ENCODE measurements at places on chromosomes 11 and 22. TPM values are rescaled to one million over a fixed set of nuclear protein-coding genes. Genes with fewer than 3 reads are reported as not detected.

DNA sequence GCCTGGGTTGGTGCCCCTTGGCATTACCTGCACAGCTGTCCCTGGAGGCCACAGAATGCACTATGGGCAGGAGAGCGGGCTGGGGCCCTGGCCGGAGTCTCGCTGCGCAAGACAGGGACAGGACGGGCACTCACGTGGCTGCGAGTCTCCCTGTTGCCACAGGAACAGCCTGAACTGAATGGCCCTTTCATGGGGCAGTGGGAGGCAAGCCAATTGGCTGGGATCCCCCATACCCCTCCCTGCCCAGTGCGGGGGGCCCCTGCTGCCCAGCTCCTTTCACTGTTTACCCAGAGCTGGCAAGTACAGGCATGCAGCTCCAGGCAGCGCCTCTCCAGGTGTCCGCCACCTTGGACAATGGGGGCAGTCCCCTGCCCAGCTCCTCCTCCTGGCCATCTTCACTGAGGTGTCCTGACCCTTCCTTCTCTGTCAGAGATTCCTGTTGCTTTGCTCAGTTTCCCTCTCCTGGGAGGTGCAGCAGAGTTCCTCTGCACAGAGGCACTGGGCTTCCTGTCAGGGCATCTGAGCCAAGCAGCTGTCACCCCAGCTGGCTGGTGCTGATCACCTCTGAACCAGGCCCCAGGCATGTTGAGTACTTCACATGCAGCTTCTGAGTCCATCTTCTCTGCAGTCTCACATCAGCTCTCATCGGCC, 5.2 kb downstream of the USP2 start:
- no peak overlapping the region for H3K27ac ChIP-seq
- peak; percentile 70 for DNase-seq
- H3K4me1 ChIP-seq: peaks cover 71% of the 10 kb centered on the region
- no peak overlapping the region for H3K4me3 ChIP-seq

TREH gene
- not detected for total RNA-seq

CABP4 gene
- total RNA-seq: not detected

GRCh38 chr11:71150859-71151258, 101.5 kb downstream of the SHANK2 start:
- no peak for DNase-seq
- peaks cover 11% of the 10 kb centered on the region for H3K27me3 ChIP-seq
- no peak overlapping the region for H3K27ac ChIP-seq
- no peak overlapping the region for H3K4me3 ChIP-seq
- H3K4me1 ChIP-seq: no peaks in the 10 kb centered on the region

FAM227A gene
- total RNA-seq: 32.7 TPM

- no peaks in the 10 kb centered on the region for H3K4me1 ChIP-seq
- no peaks in the 10 kb centered on the region for H3K27me3 ChIP-seq
- no peak overlapping the region for H3K4me3 ChIP-seq
Measured at GRCh38 chr11:68146010-68146540, 24.9 kb upstream of the CHKA start.

GRCh38 chr11:75326439-75326810, 25.0 kb downstream of the ARRB1 start:
- H3K27ac ChIP-seq: no peak overlapping the region
- H3K4me1 ChIP-seq: peaks cover 11% of the 10 kb centered on the region
- no peak overlapping the region for H3K4me3 ChIP-seq

DNA sequence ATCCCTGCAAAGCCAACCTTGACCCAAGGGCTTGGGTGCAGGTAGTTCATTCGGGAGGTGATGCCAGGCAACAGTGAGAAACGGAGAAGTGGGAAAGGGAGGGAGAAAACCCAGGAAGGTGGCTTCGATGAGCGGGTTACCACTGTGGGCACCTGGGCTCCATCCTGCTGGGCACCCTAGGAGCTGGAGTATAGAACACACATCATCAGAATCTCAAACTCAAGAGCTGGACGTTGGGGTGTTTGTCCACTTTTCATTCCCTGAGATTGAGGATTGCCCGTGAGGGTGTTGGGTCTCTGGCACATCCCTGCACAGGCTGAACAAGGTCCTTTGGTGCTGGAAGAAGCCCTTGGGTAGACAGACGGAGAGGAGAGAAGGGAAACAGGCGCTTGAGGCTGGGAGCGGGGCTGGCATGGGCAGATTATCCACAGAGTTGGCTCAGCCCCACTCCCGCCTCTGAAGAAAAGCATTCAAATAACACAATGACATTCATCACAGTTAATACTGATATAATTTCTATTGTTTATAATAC, 70.4 kb downstream of the LRRC32 start:
- no peak overlapping the region for H3K4me3 ChIP-seq
- H3K27me3 ChIP-seq: no peaks in the 10 kb centered on the region
- H3K27ac ChIP-seq: no peak overlapping the region
- no peak for DNase-seq
- peaks cover 8% of the 10 kb centered on the region for H3K4me1 ChIP-seq
- H3K36me3 ChIP-seq: no peaks in the 10 kb centered on the region

- H3K27ac ChIP-seq: no peak overlapping the region
- no peaks in the 10 kb centered on the region for H3K4me1 ChIP-seq
- H3K27me3 ChIP-seq: no peaks in the 10 kb centered on the region
- no peaks in the 10 kb centered on the region for H3K36me3 ChIP-seq
Measured at GRCh38 chr22:25780673-25781072, 38.7 kb downstream of the MYO18B start.

GRCh38 chr11:110450246-110450645, 20.5 kb downstream of the FDX1 start:
- H3K27me3 ChIP-seq: no peaks in the 10 kb centered on the region
- no peak overlapping the region for H3K27ac ChIP-seq
- H3K4me1 ChIP-seq: no peaks in the 10 kb centered on the region
- DNase-seq: no peak

- no peak overlapping the region for H3K27ac ChIP-seq
- H3K36me3 ChIP-seq: no peaks in the 10 kb centered on the region
- H3K27me3 ChIP-seq: no peaks in the 10 kb centered on the region
- peaks cover 10% of the 10 kb centered on the region for H3K4me1 ChIP-seq
- no peak overlapping the region for H3K4me3 ChIP-seq
Measured at GRCh38 chr11:19786644-19787043, 74.0 kb downstream of the NAV2 start.

GRCh38 chr11:131947511-131947910, 577.1 kb downstream of the NTM start:
- no peaks in the 10 kb centered on the region for H3K4me1 ChIP-seq
- no peaks in the 10 kb centered on the region for H3K27me3 ChIP-seq
- H3K4me3 ChIP-seq: no peak overlapping the region
- H3K36me3 ChIP-seq: no peaks in the 10 kb centered on the region

GRCh38 chr11:44671234-44671633, 55.5 kb upstream of the TSPAN18 start:
- no peak for DNase-seq
- no peaks in the 10 kb centered on the region for H3K36me3 ChIP-seq
- H3K4me3 ChIP-seq: no peak overlapping the region
- H3K4me1 ChIP-seq: no peaks in the 10 kb centered on the region

DNA sequence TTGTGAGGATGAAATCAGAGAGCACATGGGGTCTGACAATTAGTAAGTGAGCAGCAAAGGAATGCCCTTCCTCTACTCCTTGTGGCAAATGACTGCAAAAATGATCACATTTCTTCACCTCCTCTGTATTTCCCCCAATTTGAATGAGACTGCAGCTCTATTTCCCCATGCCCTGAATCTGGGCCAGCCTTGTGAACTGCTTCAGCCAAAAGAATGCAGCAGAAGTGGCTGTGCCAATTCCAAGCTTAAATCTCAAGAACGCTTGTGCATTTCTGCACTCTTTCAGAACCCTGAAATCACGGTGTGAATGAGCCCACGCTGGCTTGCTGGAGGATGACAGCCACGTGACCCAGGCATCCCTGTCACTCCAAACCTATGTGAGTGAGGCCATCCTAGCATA, 9.9 kb downstream of the SLC43A3 start:
- H3K4me3 ChIP-seq: no peak overlapping the region
- DNase-seq: no peak
- H3K36me3 ChIP-seq: no peaks in the 10 kb centered on the region

GRCh38 chr11:79980916-79981315, 540.1 kb upstream of the TENM4 start:
- H3K27me3 ChIP-seq: no peaks in the 10 kb centered on the region
- no peaks in the 10 kb centered on the region for H3K36me3 ChIP-seq

GRCh38 chr11:92580908-92581307, 356.3 kb downstream of the FAT3 start:
- H3K4me1 ChIP-seq: peaks cover 8% of the 10 kb centered on the region
- no peaks in the 10 kb centered on the region for H3K27me3 ChIP-seq
- DNase-seq: no peak
- H3K36me3 ChIP-seq: no peaks in the 10 kb centered on the region
- H3K4me3 ChIP-seq: no peak overlapping the region

GRCh38 chr11:47394322-47395222, 13.8 kb upstream of the SLC39A13 start:
- no peaks in the 10 kb centered on the region for H3K36me3 ChIP-seq
- peak; percentile 2 for DNase-seq
- no peaks in the 10 kb centered on the region for H3K27me3 ChIP-seq

DNA sequence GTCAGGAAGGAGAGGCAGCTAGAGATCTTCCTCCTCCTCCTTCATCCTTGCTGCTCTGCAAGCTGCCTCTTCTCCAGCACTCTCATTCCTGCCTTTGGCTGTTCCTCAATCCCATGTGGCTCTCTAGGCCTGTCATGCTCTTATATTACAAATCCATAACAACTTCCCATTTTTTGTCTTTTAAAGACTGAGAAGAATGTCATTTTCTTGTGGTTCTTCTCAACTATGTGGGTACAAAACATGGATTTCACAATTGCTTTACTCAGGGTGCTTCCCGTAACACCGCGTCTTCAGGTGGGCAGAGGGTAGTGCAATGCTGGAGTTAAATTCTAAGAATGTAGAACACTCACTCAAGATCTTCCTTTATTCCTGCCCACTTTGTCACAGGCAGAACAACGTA, 6.8 kb upstream of the CAT start:
- no peaks in the 10 kb centered on the region for H3K27me3 ChIP-seq
- DNase-seq: no peak
- H3K4me1 ChIP-seq: no peaks in the 10 kb centered on the region
- H3K4me3 ChIP-seq: no peak overlapping the region

CCDC85B gene
- 23.1 TPM for total RNA-seq

GRCh38 chr11:13210424-13210823, 67.2 kb upstream of the BMAL1 start:
- H3K4me3 ChIP-seq: no peak overlapping the region
- peak; percentile 88 for DNase-seq
- no peaks in the 10 kb centered on the region for H3K36me3 ChIP-seq
- H3K27me3 ChIP-seq: no peaks in the 10 kb centered on the region

LINC01488 gene
- 0.09 TPM for total RNA-seq

DNA sequence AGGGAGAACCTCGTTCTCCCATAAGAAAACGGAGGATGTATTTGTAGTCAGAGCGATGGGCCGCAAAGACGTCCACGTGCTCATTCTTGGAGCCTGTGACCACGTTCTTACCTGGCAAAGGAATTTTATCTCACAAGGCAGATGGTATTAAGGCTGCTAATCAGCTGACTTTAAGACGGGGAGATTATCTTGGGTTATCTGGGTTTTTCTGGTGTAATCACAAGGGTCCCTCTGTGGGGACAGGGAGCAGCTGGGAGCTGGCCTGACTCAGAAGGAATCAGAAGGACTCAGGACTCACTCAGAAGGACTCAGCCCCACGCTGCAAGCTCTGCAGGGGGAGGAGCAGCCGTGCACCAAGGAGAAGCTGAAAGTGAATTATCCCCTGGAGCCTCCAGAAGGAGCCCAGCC, 7.5 kb upstream of the SIGIRR start:
- no peak overlapping the region for H3K4me3 ChIP-seq
- no peaks in the 10 kb centered on the region for H3K36me3 ChIP-seq
- no peak overlapping the region for H3K27ac ChIP-seq

AMPD3 gene
- total RNA-seq: 2.9 TPM

GRCh38 chr22:43722444-43722843, 89.7 kb downstream of the EFCAB6 start:
- DNase-seq: no peak
- no peak overlapping the region for H3K27ac ChIP-seq

DNA sequence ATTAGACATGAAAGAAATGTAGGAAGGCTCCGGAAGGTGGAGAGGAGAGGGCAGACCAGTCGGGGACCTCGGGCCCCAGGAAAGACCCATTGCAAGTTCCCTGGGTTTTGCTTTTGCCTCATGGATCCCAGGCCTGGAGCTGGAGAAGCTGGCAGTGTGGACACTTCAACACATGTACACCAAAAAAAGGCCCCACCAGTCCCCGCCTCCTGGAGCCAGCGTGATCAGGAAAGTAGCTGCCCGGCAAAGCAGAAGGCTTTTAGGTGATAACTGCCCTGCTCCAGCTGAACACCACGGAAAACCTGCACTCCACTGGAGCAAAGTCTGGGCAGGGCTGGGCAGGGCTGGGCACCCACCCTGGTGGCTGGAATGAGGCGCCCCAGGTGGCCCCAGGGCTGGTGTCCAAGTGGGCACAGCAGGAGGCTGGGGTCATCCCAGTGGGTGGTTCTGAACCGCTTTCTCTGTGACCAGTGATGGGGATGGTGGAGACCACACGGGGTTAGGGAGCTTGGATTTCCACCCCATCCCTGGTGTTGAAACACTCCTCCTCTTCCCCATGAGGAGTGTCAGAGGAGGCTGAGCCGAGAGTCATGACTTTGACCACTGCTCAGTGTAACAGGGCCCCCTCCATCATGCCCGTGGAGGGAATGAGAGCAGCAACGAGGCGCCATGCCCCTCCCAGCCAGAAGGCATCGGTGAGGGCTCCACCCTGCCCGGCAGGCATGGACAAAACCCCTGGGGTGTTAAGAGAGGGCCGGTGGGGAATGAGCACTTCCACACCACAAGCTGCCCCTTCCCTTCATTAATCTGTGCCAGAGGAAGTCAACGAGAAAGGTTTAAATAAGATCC, 16.9 kb upstream of the MUC5AC start:
- DNase-seq: no peak
- H3K4me3 ChIP-seq: no peak overlapping the region
- no peaks in the 10 kb centered on the region for H3K36me3 ChIP-seq
- peaks cover 8% of the 10 kb centered on the region for H3K4me1 ChIP-seq

FAT3 gene
- 20.9 TPM for total RNA-seq

DDX25 gene
- 12.4 TPM for total RNA-seq

GRCh38 chr11:112844517-112844916, 116.7 kb upstream of the NCAM1 start:
- DNase-seq: peak; percentile 66
- H3K27me3 ChIP-seq: no peaks in the 10 kb centered on the region
- peaks cover 24% of the 10 kb centered on the region for H3K4me1 ChIP-seq
- no peak overlapping the region for H3K27ac ChIP-seq
- no peaks in the 10 kb centered on the region for H3K36me3 ChIP-seq
- H3K4me3 ChIP-seq: no peak overlapping the region

- H3K27ac ChIP-seq: no peak overlapping the region
- H3K4me3 ChIP-seq: no peak overlapping the region
- no peaks in the 10 kb centered on the region for H3K36me3 ChIP-seq
- no peak for DNase-seq
- no peaks in the 10 kb centered on the region for H3K4me1 ChIP-seq
Measured at GRCh38 chr11:66473608-66474515, 6.4 kb upstream of the DPP3 start.

Data from neural progenitor cell (in vitro differentiated cells).